ENCODE measurements at places on chromosomes 6 and 20.

- no peak for DNase-seq
Measured at GRCh38 chr6:4603856-4604369, 172.3 kb upstream of the CDYL start.

DNA sequence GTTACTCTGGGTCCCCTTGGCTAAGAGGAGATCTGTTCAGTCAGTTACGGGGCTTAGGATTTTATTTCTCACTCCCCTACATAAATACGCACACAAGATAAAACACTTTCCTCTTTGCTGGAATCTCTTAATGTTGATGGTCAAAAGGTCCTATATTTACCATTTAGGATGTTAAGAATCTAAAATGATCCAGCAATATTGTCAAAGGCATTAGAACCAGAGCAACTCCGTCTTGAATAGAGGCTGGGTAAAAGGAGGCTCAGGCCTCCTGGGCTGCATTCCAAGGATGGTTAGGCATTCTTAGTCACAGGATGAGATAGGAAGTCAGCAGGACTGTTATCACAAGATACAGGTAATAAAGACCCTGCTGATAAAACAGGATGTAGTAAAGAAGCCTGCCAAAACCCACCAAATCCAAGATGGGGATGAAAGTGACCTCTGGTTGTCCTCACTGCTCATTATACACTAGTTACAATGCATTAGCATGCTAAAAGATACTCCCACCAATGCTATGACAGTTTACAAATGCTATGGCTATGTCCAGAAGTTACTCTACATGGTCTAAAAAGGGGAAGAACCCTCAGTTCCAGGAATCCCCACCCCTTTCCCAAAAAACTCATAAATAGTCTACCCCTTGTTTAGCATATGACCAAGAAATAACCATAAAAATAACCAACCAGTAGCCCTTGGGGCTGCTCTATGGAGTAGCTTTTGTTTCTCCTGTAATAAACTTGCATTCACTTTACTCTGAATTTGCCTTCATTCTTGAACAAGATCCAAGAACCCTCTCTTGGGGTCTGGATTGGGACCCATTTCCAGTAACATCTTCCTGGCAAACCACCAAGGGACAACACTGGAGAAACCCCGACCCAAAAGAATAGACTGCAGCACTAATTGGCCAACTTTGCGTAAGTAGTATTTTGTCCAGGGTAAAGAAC, 107.5 kb downstream of the DTNBP1 start:
- no peak for DNase-seq

- DNase-seq: no peak
Measured at GRCh38 chr6:70874181-70874913, 82.5 kb downstream of the B3GAT2 start.

GRCh38 chr20:10939331-10939941, 265.6 kb upstream of the JAG1 start:
- no peak for DNase-seq

DNA sequence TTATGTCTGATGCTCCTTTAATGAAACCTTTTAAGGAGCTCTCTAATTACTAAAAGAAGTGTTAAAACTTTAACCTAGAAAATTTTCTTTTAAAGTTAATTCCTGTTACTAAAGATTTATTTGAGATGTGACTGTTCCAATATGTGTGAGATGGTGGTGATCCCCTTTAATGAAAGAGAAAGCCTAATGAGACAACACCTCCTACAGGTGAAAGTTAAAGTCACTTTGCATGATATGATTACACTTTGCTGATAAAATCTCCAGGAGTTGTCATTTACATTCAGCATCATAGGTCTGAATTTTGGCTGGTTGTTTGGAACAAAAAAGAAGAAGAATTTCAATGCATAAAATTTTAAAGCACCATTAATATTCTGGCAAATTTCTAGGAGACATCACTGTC, 307.4 kb downstream of the TRDN start:
- DNase-seq: no peak

DNA sequence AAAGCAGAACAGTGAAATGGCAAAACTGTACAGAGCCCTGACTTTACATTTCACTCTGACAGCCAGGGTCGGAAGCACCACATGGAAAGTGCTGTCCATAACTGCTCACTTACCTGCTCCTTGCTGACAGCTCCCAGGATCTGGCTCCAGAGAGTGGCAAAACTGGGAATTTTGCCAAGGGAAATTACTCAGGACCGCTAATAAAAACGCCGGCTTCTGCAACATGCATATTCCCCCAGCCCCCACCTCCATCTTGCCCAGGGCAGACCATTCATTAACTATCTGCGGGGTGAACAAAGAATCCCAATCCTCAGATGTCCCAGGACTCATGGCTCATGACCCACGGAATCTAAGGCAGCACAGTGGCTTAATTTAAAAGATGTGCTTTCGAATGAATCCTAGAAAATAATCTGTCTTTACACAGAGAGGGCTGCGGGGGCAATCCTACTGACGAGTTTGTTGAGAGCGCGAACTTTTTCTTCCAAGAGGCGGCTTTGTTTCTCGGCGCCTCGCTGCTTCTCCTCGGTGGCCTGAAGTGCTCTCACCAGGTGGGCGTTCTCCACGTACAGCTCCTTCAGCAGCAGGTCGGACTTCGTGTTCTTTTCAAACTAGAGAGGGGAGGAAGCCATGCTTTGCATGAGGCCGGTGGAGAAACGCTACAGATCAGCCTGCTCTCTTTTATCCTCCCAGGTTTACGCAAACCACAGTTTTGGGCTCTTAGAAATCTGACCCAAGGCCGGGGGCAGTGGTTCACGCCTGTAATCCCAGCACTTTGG, 45.8 kb downstream of the GINS1 start:
- DNase-seq: no peak

- no peak for DNase-seq
Measured at GRCh38 chr20:23624324-23624691, 13.4 kb downstream of the CST3 start.

GRCh38 chr20:57829805-57830514, 120.1 kb upstream of the PMEPA1 start:
- no peak for DNase-seq

- no peak for DNase-seq
Measured at GRCh38 chr6:69894578-69895347, 28.4 kb downstream of the COL19A1 start.

DNA sequence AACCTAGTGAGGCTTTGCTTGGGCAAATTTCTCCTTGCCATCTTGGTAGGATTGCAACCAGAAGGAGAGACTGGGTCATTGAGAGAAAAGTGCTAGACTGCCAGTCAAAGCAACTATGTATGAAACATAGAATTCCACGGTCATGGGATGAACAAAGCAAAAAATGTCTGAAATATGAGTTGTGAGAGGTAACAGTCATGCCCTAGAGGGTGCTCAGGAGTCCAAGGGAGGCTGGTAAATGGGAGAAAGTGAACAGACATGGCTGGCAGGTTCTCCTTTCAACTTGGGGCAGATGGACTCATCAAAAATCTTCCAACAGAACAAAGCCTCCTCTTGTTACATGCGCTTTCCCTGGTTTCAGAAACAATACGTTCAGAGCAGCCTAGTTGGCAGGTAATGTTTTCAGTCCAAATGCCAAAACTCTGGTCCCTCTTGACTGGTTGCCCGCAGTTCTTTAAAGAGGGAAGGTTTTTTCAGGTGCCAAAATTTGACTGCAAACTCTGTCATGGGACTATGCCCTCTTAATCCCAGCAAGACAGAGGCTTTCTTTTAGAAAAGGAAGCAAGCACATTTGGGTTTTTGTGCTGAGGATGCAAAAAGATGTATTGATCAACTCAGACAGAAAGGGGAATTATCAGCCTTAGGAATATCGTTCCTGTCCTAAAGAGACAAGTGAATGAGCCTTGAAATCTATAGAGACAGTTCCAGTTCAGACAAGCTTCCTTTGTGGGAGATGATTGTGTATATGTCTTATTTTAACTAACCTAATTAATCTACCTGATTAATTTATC, 68.5 kb upstream of the SASH1 start:
- DNase-seq: no peak
